ENCODE measurements at places on chromosomes 11 and 22.

GRCh38 chr11:107719557-107720302 is 7.9 kb upstream of the SLN start:
- DNase-seq: peak; percentile 23

DNA sequence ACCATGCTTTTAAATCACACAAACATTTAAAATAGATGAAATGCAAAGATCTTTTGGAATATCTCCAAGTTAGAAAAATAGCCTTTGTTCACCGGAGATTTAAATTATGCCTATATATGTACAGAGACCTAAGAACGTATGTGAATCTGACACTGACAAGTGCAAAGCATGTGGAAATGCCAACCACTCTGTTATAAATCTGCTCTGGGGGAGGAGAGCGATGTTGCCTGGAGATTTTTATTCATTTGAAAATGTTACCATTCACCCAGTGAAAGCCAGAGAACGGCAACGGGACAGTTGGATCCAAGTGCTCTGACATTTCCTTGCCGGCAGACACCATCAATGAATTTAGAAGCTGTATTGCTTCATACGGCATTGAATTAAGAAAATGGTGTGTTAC is 39.8 kb upstream of the BMAL1 start:
- no peak for DNase-seq

- DNase-seq: peak; percentile 32
Measured at GRCh38 chr11:124108156-124108555, 7.1 kb upstream of the VWA5A start.

DNA sequence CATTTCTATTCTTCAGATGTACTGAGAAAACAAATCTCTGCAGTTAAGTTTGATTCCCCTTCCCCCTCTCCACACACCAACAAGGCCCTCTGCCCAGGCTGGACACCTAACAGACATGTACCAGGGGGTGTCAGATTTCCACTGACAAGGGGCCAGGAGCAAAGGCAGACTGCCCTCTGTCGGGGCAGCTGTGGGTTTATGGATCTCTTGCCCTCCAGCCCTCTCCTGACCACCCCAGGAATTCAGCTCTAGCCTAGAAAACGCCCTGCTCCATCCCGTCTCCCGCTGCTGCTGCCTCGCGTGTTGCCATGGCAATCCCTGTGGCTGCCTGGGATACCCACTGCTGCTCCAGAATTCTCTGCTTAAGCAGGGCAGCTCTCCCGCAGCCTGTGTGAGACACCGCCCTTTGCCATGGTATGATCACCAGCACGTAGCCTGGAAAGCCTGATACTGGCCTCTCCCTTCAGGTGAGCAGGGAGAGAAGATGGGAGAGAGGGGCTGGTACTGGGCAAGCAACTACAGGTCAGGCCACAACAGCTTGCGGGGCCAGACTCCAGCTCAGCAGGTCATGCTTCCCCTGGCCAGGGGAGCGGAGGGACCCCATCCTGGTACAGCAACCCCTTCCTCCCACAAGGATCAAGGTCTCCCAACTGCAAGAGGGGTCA is 41.6 kb downstream of the BUD13 start:
- peak; percentile 19 for DNase-seq

DNA sequence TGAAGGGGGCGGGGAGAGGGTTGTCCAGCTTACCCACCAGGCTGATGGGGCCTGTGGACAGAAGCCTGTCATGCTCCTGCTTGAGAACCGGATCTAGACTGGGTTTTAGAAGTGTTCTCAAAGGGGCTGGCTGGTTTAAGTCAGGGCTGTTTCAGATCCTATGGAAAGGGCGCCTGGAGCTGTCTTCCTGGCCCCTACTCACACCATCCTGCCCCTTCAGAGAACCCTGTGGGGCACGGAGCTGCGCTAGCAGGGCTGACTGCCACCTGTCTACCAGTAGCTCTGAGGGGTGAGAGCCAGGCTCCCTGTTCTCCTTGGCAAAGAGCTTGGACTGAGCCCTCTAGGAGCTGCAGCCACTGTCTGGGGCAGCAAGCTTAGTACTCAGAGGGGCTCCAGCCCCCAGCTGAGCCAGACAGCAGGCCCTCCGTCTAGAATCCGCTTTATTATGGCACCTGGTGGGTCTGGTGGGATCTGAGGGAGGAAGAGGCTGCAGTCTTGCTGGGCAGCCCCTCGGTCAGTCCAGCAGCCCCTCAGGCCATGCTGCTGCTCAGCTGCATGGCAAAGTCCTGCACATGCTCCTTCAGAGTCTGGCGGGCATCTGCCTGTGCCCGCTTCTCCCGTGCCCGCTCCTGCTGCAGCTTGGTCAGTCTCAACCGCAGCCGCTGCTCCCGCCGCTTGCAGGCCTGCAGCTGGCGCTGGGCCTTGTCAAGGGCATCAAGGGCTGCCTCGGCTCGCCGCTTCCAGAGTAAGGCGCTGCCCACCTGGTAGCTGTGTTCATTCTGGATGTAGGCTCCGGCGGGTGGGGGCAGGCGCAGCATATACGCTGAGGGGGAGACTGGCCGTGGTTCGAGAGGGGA is 2.3 kb downstream of the THAP7 start:
- DNase-seq: no peak

GRCh38 chr11:63563201-63564055 is at the start of gene PLAAT2:
TSS of gene PLAAT2 (minus strand) at chr11:63563379. CDS start at chr11:63563324, 55 bp downstream.
- DNase-seq: no peak

DNA sequence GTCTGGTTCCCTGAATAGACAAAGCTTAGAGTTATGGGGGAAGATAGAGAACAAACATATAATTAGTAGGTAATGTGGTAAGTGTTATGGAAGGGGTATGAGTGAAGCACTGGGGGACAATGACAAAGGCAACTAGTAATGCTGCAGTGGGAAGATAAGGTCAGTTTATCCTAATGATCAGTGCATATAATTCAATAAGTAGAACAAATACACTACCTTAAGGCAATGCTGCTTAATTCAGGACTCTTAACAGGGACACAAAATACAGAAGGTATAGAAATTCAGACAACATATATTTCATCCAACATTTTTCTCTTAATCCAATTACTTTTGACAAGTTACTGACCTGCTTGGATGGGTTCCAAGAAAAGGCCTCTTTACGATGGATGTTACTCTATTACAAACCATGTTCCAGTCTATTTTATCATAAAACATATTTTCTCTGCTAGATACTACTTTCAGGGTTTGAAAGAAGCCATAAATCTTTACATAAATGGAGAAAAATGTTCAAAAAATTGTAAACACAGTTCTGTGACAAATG is 1186.2 kb downstream of the LRRC4C start:
- no peak for DNase-seq

GRCh38 chr11:46388619-46389449 is 2.7 kb downstream of the CHRM4 start:
- DNase-seq: no peak

DNA sequence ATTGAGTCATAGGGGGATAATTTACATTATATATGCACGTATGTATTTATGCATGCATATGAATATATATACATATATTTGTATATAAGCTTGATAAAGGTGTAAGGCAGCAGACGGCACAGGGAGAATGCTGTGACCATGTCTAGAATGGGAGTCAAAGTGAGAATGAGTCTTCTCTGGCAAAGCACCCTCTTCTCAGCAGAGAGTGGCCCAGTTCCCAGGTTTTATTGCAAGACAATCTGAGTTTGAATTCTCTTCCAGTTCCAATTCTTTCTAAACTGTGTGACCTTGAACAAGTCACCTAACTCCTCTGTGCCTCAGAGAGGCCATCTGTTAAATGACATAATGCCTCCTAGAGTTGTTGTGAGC is 13.8 kb downstream of the EHF start:
- no peak for DNase-seq

DNA sequence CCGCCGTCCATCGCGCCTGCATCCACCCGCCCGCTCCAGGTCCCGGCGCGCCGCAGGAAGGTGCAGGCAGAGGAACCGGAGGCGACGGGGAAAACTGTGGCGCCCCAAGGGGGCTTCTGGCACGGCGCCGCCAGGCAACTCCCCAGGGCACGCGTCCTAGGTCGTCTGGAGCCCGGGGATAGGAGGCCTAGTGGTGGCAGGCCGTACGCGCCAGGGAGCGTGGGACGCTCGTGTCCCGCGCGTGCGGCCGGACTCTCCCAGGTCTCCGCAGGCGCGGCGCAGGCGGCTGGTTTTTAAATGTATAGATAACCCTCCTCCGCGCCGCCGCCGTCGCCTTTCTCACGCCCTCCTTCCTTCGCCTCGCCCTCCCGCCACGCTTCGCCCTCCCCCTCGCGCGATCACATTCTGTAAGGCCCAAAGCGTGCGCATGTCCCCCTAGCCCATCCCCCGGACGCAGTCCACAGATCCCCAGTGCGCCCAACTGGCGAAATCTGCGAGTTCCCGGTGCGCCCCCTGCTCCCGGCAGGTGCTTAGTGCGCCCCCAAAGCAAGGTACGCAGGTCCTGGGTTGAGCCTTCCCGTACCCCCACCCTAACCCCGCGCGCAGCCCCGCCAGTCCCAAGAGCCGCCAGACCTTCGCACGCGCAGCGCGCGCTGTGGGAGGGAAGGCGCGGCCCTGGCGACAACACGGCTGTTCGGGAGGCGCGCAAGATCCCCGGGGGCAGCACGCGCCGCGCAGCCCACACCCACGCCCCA is at the start of gene ASCL2:
Gene ASCL2, minus strand, starts transcription at position 267 of the 755 bp plus-strand sequence. Its CDS starts 256 bp downstream, at position 11.
- no peak for DNase-seq

DNA sequence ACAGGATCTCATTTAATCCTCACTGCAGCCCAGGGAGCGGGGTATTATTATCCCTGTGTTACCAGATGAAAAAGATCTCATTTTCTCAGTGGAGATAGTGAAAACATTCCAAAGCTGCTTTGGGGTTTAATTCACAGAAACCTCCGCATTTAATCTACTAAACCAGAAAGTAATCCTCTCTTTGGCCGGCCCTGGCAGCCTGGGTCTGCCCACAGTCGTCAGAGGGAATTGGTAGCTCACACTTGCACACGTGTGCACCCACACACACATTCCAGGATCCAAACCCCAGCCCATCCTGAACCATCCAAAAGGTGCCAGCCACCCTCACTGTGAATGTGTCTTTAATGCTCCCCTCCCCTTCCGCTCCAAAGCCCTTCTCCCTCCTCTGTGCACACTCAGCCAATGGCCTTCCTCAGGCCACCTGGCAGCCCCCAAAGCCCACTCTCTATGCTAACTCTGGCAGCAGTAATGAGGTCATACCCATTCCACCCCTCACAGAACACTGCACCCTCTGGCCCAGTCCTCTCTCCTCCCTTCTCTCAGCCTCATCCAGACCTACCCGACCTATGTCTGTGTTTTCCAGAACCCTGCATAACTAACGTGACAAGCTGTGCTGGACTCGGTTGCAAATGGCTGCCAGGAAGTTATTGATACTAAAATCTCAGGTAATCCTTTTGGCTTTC is 466.2 kb downstream of the SOX6 start:
- DNase-seq: peak; percentile 61

DNA sequence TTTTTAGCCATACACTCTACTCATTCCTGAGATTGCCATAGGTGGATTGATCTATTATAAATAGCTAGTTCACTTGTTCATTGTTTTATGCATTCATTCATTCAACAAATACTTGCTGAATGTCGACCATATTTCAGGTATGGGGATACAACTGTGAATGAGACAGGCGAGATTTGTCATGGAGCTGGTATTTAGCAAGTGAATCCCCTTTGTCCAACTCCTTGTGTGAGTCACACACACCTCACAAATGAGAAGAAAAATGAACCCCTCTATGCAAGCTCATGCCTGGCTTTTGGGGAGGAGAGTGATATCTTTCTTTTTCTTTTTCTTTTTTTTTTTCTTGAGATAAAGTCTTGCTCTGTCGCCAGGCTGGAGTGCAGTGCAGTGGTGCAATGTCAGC is 1.8 kb upstream of the AMPD3 start:
- DNase-seq: no peak

GRCh38 chr11:72491001-72491400 is 56.7 kb upstream of the CLPB start:
- DNase-seq: no peak

- DNase-seq: peak; percentile 81
Measured at GRCh38 chr11:19978668-19979518, 181.4 kb downstream of the DBX1 start.

DNA sequence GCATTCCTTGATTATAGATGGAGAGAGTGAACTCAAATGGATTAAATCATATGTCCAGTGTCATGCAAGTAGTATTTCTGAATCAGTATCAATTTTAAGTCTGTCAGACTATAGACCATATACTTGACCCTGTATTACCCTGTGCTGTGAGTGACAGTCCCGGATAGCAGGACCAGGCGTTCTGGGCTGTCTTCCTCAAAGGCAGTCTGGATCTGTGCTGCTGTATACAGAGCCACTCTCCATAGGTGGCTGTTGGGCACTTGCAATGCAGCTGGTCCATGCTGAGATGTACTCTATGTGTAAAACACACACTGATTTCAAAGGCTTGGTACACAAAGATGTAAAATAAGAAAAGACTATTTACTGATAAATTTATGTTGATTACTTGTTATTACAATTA is 294.3 kb downstream of the OPCML start:
- no peak for DNase-seq

- DNase-seq: no peak
Measured at GRCh38 chr22:36741968-36742367, 34.0 kb downstream of the IFT27 start.

- no peak for DNase-seq
Measured at GRCh38 chr11:117795638-117796455, 1.2 kb downstream of the DSCAML1 start.

DNA sequence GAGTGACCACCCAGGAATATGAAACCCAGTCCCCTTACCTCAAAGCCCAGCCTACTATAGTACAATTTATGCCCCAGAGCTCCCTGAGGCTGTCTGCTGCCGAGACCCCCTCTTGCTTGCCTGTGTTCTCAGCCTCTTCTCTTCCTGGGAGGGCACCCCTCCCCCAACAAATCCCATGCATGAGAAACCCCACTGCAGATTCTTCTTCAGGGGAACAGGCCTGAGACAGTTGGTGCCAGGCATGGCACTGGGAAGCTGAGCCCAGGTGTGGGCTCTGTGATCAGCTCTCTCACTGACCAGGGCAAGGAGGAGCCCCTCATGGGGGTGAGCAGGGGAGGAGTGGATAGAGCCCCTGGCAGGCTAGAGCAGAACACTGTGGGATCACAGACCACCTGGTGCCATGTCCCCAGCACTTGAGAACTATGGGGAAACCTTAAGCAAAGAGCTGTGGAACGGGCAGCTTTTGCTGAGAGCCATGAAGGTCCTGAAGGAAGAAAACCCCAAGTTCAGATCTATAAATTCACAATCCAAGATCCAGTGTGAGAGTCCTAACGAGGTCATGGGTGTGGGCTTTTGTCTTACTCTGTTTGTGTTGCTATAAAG is 46.5 kb upstream of the TH start:
- no peak for DNase-seq

DNA sequence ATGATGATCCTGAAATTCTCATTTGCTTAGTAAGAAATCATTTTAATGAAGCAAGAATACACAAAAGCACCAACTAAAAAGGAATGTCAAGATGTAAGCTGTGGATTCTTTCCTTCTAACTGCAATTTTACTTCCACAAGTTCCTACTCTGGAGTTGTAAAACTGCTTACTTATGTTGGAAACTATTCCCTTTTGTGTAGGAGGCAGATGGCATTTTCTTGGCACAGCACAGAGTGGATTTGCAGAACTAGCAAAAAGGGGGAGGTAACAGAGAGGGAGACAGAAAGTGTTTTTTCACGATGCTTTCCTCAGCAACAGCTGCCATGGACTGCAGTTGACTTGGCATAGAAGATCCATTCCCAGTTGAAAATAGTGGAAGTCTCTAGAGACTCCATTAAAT is 1112.0 kb upstream of the RAG2 start:
- peak; percentile 63 for DNase-seq

All from adipocyte (in vitro differentiated cells).